IMR-90 (cell line): ENCODE measurements at places on chromosomes 12 and 14. TPM values are rescaled to one million over a fixed set of nuclear protein-coding genes. Genes with fewer than 3 reads are reported as not detected.

Gene PLEKHH1
- under 0.01 TPM in 2 replicates for total RNA-seq

- H3K36me3 ChIP-seq, result no peaks in the 10 kb centered on the region
- H3K27me3 ChIP-seq, result no peaks in the 10 kb centered on the region
- no peaks in the 10 kb centered on the region for H3K4me1 ChIP-seq
- DNase-seq, result no peak
- no peak overlapping the region for H3K4me3 ChIP-seq
- H3K27ac ChIP-seq, result no peak overlapping the region
Measured at GRCh38 chr12:101001669-101002068, 207.1 kb downstream of the ANO4 start.

- H3K4me1 ChIP-seq, result no peaks in the 10 kb centered on the region
- peaks cover 12% of the 10 kb centered on the region for H3K36me3 ChIP-seq
- DNase-seq, result no peak
Measured at GRCh38 chr14:74203639-74204038, 35.6 kb upstream of the VSX2 start.

- no peak for DNase-seq
- no peaks in the 10 kb centered on the region for H3K27me3 ChIP-seq
- H3K4me3 ChIP-seq, result no peak overlapping the region
- H3K27ac ChIP-seq, result no peak overlapping the region
- peaks cover 4% of the 10 kb centered on the region; the same call in 1 of the 2 replicates for H3K4me1 ChIP-seq
Measured at GRCh38 chr14:69963966-69964365, 84.8 kb downstream of the SMOC1 start.

DNA sequence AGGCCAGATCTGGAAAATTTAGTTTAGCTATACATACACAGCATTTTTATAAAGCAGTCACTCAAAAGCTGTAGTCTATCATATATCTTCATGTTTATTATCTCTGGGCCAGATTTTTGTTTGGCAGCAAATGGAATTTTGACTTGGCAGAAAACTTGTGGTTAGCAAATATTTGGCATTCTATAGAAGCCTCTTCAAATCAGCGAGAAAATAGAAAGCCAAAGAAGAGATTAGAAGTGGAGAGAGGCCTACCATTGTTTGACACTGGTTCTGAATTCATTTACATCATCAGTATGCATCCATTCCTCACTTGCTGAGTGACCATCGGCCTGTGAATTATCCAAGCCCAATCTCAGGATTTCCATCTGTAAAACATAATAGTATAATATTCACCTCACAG is 1077.6 kb downstream of the GALC start:
- H3K4me1 ChIP-seq, result 0 out of 2 replicates have a peak, but pooled peaks cover 2% of the 10 kb centered on the region
- H3K36me3 ChIP-seq, result no peaks in the 10 kb centered on the region
- no peaks in the 10 kb centered on the region for H3K27me3 ChIP-seq
- no peak overlapping the region for H3K4me3 ChIP-seq

- H3K27ac ChIP-seq, result no peak overlapping the region
- peak; percentile 21 for DNase-seq
- no peaks in the 10 kb centered on the region for H3K27me3 ChIP-seq
Measured at GRCh38 chr12:65192963-65193516, 23.7 kb downstream of the LEMD3 start.

Gene SMOC1
- 0.90 and 1.1 TPM in 2 replicates for total RNA-seq

Gene PTPRR
- 0.18 and 0.28 TPM in 2 replicates for total RNA-seq

DNA sequence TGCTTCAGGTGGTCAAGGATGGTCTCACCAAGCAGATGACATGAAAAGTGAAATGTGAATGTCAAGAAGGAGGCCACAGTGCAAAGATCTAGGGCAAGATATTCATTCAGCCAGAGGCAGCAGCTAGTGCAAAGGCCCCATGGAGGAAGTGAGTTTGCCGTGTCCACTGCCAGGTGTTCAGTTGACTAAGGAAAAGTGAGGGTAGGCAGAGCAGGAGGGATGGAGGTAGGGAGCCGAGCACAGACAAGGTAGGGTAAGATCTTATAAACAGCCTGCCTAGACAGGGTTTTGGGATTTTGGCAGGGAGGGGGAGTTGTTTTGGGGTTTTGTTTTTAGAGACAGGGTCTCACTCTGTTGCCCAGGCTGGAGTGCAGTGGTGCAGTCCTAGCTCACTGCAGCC is 11.9 kb downstream of the PPP2R5C start:
- DNase-seq, result no peak
- H3K4me3 ChIP-seq, result no peak overlapping the region
- H3K27ac ChIP-seq, result no peak overlapping the region
- no peaks in the 10 kb centered on the region; the same call in 1 of the 2 replicates for H3K4me1 ChIP-seq
- H3K36me3 ChIP-seq, result no peaks in the 10 kb centered on the region
